PC-9 (cell line): ENCODE measurements at places on chromosomes 16 and 17. TPM values are rescaled to one million over a fixed set of nuclear protein-coding genes. Genes with fewer than 3 reads are reported as not detected.

DNA sequence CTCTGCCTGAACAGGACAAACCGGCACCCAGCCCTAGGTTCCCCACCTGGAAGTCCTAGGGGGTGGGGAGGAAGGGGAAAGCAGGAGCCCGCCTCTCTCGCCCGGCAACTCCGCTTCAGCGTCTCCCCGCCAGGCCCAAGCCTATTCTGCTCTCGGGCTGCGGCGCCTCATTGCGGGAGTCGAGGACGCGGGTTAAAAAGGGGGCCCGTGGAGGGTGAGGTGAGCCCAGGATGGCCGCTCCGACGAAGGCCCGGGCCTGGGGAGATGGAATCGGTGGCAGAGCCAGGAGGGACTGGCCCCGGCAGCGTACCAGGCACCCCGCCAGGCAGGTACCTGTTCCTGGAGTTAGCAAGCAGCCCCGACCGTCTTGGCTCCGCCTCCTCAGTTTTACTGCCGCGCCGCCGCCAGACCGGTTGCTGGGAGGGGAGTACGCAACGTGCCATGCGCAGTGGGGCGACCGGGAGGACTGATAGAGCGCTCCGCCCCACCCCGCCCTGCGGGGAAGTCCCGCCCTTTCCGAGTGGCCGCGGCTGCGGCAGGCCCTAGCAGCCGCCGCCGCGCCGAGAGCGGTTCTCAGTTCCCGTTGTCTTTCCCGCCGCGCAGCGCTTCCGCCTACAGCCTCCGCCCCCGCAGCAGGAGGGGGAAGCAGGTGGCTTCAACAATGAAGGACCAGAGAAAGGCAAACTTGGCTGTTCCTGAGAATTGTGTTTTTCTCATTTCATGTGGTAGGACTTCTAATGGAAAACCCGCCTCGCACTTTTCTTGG, at the start of gene STRADA:
Gene STRADA (minus strand): TSS at position 392 of the 766 bp plus-strand sequence. CDS start 13,430 bp downstream, outside the sequence.
- peak; percentile 99 for DNase-seq

Gene YBX2
- 0.65 and 0.68 TPM in 2 replicates for total RNA-seq

GRCh38 chr16:49806446-49806845, 49.5 kb downstream of the ZNF423 start:
- no peak for DNase-seq

GRCh38 chr16:55126456-55126855, 195.8 kb downstream of the IRX5 start:
- DNase-seq, result no peak

DNA sequence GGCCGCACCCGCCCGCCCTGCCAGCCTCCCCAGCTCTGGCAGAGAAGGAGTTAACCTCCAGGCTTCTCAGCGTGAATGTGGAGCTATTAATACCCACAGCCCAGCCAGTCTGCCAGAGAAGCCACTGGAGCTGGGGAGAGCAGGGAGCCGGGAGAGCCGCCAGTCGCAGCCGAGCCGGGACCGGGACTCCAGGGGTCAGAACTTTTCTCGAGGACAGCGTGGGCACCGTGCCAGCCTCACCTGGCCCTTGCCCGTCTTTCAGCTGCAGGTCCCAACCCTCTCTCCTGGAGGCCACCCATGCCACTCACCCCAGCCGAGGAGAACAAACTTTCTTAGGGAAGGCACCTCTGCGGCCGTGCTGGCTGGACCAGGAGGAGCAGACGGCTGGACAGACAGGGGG, 33.8 kb upstream of the SBK1 start:
- DNase-seq, result peak; percentile 25
